ENCODE measurements at places on chromosomes 7 and 10.

- DNase-seq = no peak
Measured at GRCh38 chr10:48745662-48746245, 61.1 kb downstream of the WDFY4 start.

DNA sequence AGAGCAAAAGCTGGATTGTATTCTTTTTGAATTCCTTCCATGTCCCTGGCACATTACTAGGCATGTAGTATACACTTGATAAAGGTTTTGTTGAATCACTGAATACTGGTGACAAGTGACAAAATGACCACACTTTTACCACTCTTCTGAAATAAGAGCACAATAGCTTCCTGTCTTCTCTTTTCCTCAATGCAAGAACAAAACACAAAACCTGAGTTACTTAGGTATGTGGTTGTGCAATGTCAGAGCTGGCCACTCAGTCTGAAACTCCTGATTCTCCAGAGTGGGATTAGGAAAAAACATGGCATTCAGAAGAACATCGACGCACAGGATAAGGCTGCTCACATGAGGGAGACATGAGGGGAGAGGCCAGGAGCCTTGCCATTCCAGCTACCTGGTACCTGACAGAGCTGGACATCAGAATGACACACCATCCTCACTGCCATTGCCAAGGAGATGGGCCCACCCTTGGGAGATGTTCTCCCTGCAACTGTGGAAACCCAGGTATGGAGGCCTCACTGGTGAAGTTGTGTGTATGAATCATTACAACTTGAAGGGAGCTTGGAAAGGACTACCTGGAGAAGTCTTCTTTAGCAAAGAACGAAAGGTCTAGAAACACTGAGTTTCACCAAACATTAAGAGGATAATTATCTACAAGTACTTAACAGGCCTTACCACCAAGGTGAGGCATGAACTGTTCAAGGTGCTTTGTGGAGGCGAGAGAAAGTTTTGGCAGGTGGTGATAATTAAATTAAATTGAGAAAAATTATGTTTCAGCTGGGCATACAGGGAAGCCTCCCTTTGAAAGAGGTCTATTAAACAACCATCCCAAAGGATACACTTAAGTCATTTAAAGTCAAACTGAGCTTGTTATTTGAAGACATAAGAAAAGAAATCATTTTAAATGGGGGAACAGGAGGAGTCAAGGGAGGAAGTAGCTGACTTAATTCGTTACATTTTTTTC, 246.5 kb upstream of the AOAH start:
- DNase-seq = no peak

GRCh38 chr7:75951506-75951905, 36.6 kb downstream of the POR start:
- no peak for DNase-seq

- no peak for DNase-seq
Measured at GRCh38 chr7:112484671-112485167, 3.9 kb downstream of the LSMEM1 start.

GRCh38 chr7:142740786-142741185, 8.5 kb upstream of the PRSS1 start:
- DNase-seq = no peak
